NCI-H146 (cell line): ENCODE measurements at places on chromosomes 11 and 22.
A peak's percentile ranks its signal among the peaks of the same experiment; 100 is the strongest.

- no peak for DNase-seq
Measured at GRCh38 chr11:20600020-20600346, 575 bp downstream of the SLC6A5 start.

- DNase-seq = no peak
Measured at GRCh38 chr22:28795071-28795693, 5.2 kb downstream of the XBP1 start.

GRCh38 chr22:30866216-30866615 is 102.4 kb downstream of the MORC2 start:
- no peak for DNase-seq

GRCh38 chr11:78783846-78784245 is 209.2 kb upstream of the NARS2 start:
- DNase-seq = peak; percentile 18

DNA sequence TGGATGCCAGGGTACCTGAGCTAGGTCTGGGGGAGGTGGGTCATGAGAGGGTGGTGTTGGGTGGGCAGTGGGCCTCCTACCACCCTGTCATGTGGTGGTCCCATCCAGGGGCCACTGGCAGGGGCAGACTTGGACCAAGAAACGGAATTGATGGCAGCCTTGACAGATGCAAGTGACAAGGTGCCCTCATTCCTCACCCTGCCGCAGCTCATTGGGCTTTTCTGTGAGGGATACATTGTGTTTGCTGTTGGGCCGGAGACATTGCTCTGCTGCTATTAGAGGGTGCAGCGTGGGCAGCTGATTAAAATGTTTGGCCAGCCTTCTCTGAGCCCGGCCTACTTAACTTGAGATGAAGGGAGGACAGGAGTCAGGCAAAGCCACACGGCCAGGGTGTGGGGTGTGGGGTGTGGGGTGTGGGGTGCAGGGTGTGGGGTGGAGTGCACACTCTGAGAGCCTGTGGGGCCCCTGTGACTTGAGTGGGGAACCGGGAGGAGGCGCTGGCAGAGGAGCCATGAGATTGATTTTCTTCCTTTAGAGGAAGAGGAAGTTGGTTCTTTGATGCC is 351.5 kb downstream of the TBC1D22A start:
- DNase-seq = no peak

- DNase-seq = no peak
Measured at GRCh38 chr11:5363679-5364078, 12.4 kb downstream of the OR51B6 start.

DNA sequence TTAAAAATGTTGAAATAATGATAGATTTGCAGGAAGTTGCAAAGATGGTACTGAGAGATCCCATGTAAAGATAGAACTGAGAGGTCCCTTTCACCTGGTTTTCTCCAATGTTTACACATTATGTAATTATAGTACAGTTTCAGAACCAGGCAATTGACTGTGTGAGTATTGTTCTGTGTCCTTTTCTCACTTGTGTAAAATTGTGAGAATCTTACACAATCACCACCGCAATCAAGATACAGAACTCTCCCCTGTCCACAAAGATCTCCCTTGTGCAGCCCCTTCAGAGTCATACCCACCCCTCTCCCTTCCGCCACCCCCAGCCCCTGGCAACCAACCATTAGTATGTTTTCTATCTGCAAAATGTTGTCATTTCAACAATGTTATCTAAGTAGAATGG is 119.8 kb upstream of the NAV2 start:
- DNase-seq = no peak
